ENCODE measurements at places on chromosomes 2 and 18.

GRCh38 chr18:79217979-79218604, 148.9 kb downstream of the ATP9B start:
- DNase-seq, result no peak

DNA sequence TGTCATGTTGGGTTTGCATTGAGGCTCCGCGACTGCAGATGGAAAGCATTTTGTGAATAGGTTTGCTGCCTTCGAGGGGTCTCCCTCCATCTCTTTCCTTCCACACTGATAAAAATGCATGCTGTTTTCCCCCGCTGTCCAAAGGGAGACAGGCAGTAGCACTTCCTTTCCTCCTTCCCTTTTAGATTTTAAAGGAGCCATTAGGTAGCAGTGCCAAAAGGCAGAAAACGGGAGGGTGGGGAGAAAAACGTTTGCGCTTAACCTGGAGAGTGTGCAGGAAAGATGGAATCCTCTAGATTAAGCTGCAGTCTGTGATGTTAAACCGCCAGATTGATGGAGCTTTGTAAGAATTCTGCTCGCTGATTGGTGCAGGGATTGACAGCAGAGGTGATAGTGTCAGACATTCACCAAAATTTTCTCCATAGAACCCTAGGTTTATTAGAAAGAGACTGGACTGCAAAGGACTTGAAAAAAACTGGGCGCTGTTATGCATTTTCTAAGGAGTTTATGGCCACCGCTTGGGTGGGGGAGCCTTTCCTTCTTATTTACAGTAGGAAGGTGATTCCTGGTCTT, 688 bp downstream of the MAPRE2 start:
- no peak for DNase-seq

- DNase-seq, result no peak
These were observed 145.5 kb downstream of the MEIS1 start for GRCh38 chr2:66580166-66581049.

GRCh38 chr2:226118471-226119429, 680.9 kb downstream of the IRS1 start:
- no peak for DNase-seq

GRCh38 chr18:57895182-57895581, 92.1 kb upstream of the ATP8B1 start:
- no peak for DNase-seq

DNA sequence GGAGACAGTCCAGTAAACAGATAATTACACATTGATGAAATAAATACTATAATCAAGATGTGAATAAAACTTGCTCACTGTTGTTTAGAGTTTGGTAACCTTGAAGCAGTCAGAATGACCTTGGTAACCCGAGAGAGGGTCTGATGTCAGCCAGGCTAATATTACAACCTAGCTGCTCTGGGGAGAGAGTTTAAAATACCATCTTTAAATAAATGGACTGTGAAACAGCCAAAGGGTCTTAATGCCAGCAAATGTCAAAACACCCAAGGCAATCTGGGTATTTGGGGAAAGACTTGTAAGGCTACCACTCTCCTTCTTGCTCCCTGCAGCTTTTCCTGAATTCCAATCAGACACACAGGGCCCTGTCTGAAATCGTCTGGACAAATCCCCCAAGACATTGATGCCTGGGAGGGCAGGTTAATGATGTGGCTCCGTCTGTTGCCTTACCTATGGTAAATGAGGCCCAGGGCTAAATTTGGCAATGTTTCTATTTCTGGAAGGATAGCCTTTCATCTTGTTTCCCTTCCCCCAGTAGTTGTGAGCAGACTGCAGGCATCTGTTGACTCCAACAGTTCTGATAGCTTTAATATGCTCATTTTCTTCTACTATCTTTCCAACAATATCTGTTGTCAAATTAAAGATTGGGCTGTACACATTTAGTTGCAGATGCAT, 43.0 kb upstream of the ITGB6 start:
- DNase-seq, result no peak

DNA sequence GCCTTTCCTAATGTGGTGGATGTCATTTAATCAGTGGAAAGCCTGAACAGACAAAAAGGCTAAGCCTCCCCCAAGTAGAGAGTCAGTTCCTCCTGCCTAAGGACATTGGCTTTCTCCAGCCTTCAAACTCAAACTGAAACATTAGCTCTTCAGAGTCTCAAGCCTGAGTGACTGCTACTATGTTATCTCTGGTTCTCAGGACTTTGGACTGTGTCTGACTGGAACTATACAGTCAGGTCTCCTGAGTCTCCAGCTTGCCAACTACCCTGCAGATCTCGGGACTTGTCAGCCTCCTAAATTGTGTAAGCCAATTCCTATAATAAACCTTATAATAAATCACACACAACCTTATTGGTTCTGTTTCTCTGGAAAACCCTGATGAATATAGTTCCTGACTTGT, 12.6 kb downstream of the HYCC2 start:
- DNase-seq, result no peak

DNA sequence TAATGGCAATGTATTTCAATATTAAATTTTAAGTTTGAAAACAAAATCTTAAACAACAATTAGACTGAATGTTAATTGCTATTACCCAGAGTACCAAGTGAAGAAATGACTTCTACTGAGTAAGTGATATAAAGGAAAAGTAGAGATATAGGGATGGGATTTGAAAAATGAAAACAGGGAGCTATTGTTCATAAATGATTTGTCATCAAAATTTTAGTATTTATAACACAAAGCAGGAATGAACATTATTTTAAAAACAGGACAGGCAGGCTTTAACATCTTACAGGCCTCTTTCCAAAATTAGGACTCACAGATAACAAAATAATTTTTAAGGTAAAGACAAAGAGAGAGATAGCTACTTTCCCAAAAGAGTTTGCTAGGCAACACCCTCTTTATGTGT, 3.9 kb downstream of the EXOC6B start:
- no peak for DNase-seq

- no peak for DNase-seq
These were observed 48.6 kb upstream of the RAPH1 start for GRCh38 chr2:203583701-203584100.

GRCh38 chr18:79046522-79046921, 22.7 kb upstream of the ATP9B start:
- DNase-seq, result no peak

GRCh38 chr2:12479065-12479601, 237.6 kb upstream of the TRIB2 start:
- DNase-seq, result no peak

GRCh38 chr2:199907008-199907714, 3.9 kb upstream of the C2orf69 start:
- no peak for DNase-seq

- DNase-seq, result no peak
These were observed 123.2 kb downstream of the B3GNT2 start for GRCh38 chr2:62319070-62319469.

DNA sequence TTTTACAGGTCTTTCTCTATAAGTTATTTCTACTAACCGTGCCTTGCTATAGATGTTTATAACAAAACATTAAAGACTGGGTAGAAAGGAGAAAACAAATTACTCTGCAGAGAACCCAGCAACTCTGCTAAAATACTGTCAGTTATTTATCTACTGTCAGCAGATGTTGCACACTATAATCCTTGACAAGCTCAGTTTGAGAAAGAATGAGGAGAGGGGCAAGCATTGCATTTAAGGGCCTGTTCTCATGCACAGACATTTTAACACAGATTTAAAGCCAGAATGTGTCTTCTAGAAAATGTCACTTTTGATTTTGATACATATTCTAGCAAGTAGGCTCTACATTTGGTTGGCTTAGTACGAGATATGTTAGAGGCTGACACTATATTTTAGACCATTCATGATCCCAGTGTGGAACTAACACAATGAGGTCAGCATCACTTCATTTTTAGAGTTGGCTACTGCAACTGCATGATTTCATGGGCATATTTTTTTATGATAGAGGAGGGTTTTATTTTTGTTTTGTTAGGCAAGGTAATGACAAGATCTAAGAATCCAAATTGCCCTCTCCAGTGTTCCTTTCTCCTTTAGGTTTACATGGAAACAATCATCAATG, 516.4 kb downstream of the ZEB2 start:
- no peak for DNase-seq

DNA sequence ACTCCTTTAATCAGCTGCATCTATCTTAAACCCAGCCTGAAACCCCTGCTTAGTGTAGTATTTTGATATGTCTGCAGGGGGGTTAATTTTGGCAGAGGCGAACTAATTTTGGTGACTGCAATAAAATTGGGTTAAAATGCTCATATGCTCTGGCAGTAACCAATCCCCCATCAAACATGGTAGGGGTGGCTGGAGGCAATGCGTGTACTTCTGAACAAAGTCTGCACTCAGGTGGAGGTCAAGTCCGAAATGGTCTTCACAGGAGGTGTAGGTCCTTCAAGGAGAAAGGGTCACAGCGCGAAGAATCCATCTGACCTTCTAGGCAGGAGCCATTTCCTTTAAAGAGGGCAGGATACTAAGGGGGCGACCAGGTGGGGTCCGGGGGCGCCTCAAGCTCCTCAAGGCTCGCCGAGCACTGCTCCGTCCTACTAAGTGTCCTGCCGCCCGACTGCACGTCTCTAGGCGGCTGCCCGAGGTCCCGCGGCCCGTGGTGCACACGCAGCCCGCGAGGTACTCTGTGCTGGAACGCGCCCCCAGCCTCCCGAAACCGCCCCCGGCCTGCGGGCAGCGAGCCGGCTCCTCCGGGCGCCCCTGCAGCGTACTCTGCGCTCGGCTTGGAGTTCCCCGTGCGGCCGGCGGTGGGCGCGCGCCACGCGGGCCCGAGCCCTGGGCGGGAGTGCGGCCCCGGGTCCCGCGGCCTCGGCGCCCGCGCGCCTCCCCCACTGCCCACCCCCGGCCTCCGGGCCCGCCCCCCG, 1.7 kb upstream of the LDLRAD4 start:
- DNase-seq, result no peak
